HuH-7.5 (cell line): ENCODE measurements at places on chromosomes 3 and 15.
A peak's percentile ranks its signal among the peaks of the same experiment; 100 is the strongest.

GRCh38 chr3:130649061-130649654, 97.5 kb downstream of the PIK3R4 start:
- no peak for DNase-seq

DNA sequence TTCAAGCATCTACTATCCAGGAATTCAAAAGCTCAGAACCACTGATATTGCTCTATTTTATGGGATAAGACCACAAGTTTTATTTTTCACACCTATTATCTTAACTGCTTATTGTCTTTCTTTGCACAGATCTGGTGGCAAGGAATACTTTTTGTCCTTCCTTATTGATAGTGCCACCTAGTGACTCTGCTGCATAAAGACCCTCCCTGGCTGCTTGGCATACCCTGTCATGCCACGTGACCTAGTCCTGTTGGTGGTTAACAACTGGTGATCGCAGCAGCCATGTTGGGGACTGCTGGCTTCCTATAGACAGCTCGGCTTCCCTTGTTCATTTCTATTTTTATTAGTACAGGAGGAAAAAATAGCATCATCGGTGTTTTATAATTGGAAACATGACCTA, 236.3 kb downstream of the MEX3B start:
- no peak for DNase-seq

GRCh38 chr3:177467247-177467985, 270.1 kb upstream of the TBL1XR1 start:
- no peak for DNase-seq

DNA sequence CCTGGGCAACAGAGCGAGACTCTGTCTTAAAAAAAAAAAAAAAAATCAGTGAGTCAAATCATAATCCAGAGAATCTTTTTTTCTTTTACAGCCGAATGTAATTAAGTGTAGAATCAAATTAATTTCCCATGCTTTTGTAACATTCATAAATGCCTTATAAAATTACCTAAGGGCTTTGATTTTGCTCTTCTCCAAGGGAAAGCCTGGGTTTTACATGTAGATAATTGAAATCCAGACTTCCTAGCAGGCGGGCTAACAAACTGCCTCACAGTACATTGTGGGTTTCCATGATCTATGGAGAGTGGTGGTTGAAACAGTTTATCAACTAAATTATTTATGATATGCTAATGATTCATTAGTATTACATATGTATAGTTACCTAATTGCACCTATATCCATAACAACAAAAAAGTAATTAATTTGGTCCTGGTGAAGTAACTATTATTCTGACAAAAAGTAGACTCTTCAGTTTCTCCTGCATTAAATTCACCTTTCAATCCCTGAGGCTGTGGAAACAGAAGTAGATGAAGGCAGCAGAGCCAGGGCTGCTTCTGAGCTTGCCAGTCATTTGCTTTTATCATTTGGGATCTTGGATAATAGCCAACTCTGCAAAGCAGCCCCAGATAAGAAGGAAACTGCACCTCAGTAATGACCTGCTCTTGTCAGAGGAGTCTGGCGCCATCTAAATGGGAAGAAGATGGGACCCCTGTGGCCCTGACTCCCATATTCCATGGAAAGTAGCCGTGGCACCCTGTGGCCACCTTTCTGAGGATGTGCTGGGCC, 9.5 kb downstream of the CCR9 start:
- DNase-seq, result no peak

GRCh38 chr3:130939753-130940152, 45.9 kb downstream of the ATP2C1 start:
- peak; percentile 9 for DNase-seq

DNA sequence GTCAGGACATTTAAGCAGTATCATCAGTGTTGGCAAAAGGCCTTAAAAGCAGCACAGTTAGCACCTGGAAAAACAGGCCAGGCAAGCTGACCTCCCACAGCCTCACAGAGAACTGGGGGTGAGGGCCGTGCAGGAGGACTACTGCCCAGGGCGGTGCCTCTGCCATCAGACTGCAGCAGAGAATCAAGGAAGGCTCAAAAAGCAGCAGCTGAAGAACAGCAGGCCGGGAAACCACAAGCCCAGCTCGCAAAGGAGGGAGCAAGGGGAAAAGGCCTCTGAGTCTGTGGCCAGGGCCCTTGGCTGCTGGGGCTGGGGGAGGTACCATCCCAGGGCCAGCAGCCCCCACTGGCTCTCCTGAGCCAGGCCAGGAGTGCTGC, 84.2 kb downstream of the SEC22A start:
- DNase-seq, result no peak

DNA sequence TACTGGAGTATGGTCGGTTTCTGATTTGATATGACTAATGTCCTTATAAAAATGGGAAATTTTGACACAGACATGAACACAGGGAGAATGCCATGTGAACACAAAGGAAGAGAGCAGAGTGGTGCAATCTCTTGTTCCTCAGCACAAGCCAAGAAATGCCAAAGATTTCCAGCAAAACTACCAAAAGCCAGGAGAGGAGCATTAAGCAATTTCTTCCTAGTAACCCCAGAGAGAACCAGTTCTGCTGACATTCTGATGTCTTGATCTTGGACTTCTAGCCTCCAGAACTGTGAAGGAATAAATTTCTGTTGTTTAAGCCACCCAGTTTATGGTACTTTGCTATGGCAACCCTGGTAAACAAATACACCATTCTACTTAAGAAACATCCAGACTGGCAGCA, 227.8 kb upstream of the MRPL3 start:
- DNase-seq, result no peak

- no peak for DNase-seq
Measured at GRCh38 chr3:128439226-128439625, 27.5 kb downstream of the DNAJB8 start.

DNA sequence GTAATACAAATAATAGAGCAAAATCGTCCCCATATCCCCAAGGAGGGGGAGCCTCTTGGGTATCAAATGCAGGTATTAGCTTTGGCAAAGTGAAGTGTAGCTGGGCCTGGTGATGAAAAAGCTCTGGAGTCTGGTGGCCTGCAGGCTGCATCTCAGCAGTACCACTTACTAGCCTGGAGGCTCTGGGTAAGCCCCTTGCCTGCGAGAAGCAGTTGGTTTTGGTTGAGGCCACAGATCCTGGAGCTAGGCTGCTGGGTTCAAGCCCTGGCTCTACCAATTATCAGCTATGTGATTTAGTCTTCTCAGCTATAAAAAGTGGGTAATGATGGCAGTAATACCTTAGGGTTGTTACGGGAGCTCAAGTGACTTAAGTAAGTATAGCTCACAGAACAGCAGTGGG, 6.1 kb downstream of the KCNAB1 start:
- DNase-seq, result no peak

DNA sequence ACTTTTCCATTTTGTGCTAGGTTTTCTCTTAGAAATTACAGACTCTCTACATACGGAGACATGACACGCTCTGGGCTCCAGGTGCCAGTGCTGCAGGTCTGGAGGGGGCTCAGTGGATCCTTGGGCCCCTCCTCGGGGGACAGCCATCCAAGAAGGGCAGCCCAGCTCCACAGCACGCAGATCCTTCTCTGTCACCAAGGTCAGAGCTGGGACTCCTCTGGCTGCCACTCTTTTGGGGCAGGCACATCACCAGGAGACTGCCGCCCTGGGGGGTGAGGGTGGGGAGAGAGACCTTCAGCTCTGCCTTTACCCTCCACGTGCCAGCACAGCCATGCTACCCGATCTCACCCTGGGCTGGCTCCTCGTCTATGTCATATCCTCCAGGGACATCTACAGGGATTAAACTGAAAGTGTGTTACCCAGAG, 65.6 kb downstream of the ATP10A start:
- no peak for DNase-seq

DNA sequence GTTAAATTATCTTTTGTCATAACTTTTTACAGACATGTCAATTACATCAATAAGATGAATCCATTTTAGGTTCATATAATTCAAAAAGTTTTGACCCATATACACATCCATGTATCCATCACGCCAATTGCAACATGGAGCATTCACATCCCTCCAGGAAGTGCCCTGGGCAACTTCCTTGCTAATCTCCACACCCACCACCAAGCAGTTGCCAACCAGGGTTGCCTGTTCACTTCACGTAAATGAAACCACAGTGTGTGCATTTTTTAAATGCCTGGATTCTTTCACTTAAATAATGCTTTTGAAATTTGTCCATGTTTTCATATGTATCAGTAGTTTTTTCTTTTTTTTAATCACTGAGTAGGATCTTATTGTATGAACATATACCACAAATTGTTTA, 40.7 kb upstream of the LYZL4 start:
- no peak for DNase-seq

GRCh38 chr3:98525494-98525893, 2.8 kb upstream of the CLDND1 start:
- no peak for DNase-seq

GRCh38 chr15:96327155-96327741, 3.3 kb upstream of the NR2F2 start:
- DNase-seq, result peak; percentile 87

DNA sequence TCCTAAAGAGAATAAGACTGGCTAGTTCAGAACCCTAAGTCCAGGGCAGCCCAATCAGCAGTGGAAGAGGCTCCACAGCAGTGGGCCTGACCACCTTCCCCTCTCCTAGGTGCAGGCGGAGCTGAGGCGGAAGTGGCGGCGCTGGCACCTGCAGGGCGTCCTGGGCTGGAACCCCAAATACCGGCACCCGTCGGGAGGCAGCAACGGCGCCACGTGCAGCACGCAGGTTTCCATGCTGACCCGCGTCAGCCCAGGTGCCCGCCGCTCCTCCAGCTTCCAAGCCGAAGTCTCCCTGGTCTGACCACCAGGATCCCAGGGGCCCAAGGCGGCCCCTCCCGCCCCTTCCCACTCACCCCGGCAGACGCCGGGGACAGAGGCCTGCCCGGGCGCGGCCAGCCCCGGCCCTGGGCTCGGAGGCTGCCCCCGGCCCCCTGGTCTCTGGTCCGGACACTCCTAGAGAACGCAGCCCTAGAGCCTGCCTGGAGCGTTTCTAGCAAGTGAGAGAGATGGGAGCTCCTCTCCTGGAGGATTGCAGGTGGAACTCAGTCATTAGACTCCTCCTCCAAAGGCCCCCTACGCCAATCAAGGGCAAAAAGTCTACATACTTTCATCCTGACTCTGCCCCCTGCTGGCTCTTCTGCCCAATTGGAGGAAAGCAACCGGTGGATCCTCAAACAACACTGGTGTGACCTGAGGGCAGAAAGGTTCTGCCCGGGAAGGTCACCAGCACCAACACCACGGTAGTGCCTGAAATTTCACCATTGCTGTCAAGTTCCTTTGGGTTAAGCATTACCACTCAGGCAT, 33.7 kb downstream of the VIPR1 start:
- peak; percentile 71 for DNase-seq

DNA sequence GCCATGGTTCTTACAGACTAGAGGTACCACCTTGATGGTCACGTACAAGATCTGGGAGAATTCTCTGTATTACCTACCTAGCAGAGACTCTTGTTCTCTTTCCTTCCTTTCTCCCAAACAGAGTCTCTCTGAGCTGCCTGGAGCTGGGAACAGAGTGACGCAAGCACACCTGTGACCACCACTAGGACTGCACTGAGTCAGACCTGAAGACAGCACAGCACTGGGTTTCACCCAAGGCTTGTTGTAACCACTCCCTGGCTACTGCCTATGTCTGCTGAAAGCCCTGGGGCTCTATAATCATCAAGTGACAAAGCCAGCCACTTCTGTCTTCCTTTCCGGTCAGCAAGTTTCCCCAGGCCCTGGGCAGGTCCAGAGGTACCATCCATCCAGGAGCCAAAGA, 293.3 kb upstream of the CNTN4 start:
- DNase-seq, result no peak

GRCh38 chr3:56630966-56631365, 52.1 kb downstream of the TASOR start:
- no peak for DNase-seq

- DNase-seq, result no peak
Measured at GRCh38 chr3:79175870-79176269, 591.9 kb downstream of the ROBO1 start.

- no peak for DNase-seq
Measured at GRCh38 chr3:49257187-49257586, 19.8 kb downstream of the C3orf62 start.

DNA sequence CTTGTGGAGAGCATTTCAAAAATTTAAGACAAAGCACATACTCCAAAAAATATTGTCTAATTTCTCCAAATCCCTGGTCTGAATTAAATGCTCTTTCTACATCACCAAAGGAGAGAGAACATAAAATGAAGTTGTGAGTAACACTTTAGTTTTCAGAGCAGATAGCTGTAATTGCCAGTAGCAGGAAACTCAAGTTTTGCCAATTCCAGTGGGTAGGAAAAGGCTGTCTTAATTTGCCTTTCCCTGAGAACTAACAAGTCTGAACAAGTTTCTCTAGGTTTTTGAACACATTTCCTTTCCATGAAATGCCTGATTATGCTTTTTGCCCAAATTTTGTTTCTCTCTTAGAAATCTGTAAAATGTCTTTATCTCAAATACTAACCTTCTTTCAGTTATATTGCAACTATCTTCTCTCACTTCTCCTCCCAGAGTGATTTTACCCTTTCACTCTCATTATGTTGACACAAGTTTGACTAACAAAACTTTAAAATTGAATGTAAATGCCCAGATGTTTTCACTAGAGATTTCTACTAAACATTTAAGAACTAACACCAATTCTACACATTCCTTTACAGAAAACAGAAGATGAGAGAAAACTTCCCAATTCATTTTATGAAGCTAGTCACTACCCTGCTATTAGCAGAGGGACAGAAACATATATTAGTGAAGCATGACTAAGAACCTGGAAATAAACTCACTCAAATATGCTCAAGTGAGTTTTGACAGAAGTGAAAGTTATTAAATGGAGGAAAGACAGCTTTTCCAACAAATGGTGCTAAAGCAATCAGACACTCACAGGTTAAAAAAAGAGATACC, 38.4 kb downstream of the RFX7 start:
- DNase-seq, result no peak

DNA sequence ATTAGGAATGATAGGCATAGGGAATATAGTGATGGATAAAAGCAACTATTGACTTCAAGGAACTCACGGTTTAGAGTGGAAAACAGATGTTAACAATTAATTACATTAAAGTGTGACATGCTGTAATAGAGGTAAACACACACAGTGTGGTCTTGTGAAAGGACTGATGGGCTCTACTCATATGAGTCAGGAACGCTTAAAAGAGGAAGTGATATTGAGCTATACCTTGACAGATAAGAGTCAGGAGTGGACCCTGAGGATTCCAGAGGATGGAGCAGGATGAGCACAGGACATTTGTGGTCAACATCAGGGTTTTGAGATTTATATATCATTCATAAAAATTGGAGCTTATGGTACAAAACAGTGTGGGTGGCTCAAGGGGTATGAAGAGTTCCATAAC, 11.0 kb downstream of the EXOG start:
- no peak for DNase-seq
